Liver (tissue), 10 donors: ENCODE measurements at places on chromosomes 4 and X. TPM values are rescaled to one million over a fixed set of nuclear protein-coding genes. Genes with fewer than 3 reads are reported as not detected.

DNA sequence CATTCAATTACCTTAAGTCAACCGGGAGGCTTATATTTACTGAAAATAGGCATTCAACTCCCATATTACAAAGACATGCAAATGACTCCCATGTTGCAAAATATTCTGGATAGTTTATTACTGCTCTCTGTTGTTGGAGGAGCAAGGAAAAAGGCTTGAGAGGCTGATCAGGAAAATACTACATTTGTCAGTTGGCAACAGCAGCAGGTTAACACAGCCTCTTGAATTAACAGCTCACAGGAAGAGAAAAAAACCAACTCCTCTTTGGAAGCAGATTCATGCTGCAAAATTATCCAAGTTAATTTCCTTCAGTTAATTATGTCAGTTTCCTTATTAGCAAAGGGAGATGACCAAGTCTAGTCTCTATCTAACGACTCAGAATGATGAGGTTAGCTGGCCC lies 238.9 kb downstream of the MAML3 start:
- no peak for DNase-seq

- no peak for DNase-seq
Observed at GRCh38 chrX:135432881-135433521, 11.3 kb downstream of the SMIM10L2A start.

GRCh38 chrX:25001808-25002660 lies 13.7 kb downstream of the ARX start:
- no peak for DNase-seq

GRCh38 chr4:8739820-8740665 lies 131.6 kb downstream of the HMX1 start:
- DNase-seq = no peak

DNA sequence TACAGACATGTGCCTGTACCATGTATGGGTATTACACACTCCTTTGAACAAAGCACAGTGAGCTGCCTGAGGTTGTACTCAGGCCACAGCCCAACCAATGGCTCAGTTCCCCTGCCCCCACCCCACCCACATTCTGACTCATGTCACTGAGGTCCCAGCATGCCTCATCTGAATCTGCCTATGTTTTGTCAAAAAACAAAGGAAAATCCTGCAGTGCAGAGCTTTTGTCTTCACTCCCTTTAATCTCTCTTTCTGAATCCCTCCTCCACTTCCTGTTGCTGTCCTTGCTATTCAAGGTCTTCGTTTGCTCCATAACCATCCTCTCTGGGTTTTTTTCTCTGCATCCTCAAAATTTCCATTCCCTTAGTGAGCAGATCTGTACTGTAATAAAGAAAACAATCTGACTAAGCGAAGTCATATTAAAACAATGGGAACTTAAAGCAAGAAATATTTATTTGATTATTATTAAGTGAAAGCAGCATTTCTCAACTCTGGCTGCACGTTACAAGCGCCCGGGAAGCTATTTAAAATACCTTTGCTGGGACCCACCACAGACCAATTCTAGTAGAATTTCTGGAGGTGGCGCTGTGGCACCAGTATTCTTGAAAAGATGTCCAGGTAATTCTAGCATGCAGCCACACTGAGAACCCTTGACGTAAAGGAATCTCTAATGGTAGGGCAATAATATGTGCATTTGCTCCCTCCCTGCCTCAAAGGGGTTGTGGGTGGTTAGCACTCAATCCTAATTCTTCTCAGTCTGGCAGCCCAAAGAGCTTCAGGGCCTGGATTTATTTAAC lies 8.7 kb downstream of the GUCY2F start:
- DNase-seq = no peak

DNA sequence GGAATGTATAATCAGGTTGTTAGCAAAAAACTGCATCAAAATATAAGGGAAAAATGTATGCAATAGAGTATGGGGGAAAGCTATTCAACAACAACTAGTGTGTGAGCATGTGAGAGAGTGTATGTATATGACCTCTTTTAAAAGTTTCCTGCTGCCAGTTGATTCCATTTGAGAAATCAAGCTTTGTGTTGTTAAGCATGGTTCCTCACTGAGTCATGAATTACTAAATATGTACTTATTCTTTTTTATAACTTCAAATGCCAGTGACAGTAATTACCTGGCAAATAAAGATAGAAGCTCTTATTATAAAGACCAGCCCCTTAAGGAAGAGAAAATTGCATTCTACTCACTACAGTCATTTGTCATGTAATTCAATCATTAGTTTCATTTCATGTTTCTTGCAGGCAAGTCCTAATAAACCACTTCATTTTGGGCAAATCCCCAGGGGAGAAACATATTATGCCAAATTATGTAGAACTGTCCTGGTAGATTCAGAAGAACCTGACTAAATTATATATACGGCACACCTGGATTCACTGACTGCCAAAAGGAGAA lies 19.2 kb downstream of the RASGEF1B start:
- DNase-seq = no peak

- no peak for DNase-seq
Observed at GRCh38 chr4:1819284-1819683, 26.2 kb downstream of the FGFR3 start.

- DNase-seq = no peak
Observed at GRCh38 chr4:131584587-131584986, 1564.5 kb upstream of the PCDH10 start.

Gene MAGEB6
- not detected for total RNA-seq

Gene SLC30A9
- 27.6 TPM for total RNA-seq

Gene DGKK
- total RNA-seq = 2.9 TPM

Gene PPBP
- total RNA-seq = 0.67 TPM
